ENCODE measurements at places on chromosomes 12 and 14.
A peak's percentile ranks its signal among the peaks of the same experiment; 100 is the strongest.

GRCh38 chr12:4115570-4115969, 158.0 kb upstream of the CCND2 start:
- DNase-seq: peak; percentile 37

GRCh38 chr12:47944685-47945340, 18.6 kb upstream of the TMEM106C start:
- DNase-seq: no peak

DNA sequence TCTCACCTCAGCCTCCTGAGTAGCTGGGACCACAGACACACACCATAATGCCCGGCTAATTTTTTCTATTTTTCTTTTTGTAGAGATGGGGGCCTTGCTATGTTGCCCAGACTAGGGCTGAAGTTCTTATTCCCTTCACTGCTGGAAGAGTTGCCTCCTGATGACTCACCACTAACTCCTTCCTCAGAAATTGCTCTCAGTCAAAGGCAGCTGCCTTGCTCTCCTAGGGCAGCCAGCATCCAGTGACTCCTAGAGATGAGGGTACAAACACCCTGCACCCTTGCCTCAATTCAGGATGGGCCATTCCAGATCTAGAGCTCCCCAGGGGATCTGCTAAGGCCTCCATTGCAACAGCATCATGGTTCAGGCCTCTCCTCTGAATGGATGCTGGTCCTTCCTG, 54.0 kb upstream of the RASSF8 start:
- DNase-seq: no peak

DNA sequence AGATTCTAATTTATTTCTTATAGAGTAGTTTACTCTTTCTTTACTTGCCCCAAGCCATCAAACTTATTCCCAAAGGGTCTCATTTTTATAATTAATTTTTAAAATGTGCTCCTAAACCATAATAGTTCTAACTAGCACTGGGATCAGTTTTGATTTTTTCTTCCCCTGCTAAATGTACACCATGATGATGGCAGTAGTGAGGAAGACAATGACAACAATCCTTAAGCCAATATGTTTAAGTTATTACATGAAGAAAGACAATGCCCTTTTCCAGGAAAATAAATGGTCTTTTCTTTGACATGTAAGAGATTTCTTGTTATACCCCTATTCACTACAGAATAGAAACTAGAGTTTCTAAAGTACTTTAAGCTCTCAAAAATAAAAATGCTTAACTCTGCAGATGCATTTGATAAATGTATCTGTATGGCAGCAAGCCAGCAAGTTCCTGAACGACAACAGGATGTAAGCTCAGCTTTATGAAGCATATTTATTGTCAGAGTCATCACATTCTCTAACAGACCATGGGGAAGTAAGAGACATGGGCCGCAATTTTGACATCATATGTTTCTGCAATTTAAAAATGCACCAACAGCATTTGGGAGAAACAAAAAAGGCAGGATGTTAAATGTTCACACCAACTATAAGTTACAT, 36.0 kb upstream of the SNX6 start:
- peak; percentile 52 for DNase-seq

DNA sequence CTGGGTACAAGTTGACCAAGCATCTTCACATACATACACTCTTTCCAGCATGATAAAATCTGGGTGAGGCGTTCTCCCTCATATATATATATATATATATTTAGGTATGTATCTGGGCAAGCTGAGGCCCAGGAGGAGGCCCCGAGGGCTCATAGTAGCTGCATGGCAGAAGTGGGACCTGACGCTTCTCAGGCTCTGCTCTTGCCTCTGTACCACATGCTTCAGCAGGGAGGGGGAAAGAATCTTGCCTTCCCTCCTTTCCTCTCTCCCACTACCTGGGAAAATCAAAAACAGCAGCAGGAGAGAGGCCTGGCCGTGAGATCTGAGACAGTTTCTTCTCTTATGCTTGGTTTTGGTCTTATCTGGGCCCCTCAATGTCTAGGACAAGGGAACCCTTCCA, 9.2 kb downstream of the PPP1R1A start:
- peak; percentile 22 for DNase-seq

- peak; percentile 82 for DNase-seq
These were observed at the start of gene SCNN1A for GRCh38 chr12:6375269-6376078. Gene SCNN1A, minus strand, starts transcription at chr12:6375563. Its CDS starts 780 bp downstream, at chr12:6374783.

GRCh38 chr12:60100160-60100559, 504.3 kb downstream of the SLC16A7 start:
- no peak for DNase-seq

DNA sequence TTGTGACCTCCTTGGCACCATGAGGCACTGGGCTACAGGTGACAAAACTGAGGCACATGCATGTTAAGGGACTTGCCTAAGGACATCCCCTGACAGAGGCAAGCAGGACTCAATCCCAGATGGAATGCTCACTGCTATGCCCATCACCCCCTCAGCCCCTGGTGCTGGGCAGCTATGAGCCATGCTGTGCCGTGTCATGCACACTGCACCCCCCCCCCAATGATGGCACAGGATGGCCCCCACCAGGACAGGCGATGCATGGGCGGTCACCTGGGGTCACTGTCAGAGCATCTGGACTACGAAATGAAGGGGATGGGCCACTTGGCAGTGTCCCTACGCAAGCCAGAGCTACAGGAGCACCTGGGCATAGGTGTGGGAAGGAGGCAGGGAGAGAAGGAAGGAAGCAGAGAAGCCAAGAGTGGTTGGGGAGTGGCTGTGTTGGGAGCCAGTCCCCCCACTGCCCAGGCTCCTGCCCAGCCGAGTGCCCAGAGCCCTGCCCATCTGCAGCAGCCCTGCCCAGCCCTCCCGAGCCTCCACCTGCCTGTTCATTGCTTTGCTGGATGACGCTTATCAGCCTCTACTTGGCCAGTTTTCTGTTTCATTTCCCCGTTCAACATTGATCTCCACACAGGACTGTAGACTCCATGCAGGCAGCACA, 84.9 kb upstream of the DIO3 start:
- DNase-seq: no peak

GRCh38 chr12:47102845-47103651, 23.3 kb upstream of the AMIGO2 start:
- DNase-seq: no peak

GRCh38 chr12:52648012-52648550, 3.9 kb downstream of the KRT2 start:
- no peak for DNase-seq

GRCh38 chr12:62210422-62210821, 49.8 kb upstream of the USP15 start:
- DNase-seq: peak; percentile 35

DNA sequence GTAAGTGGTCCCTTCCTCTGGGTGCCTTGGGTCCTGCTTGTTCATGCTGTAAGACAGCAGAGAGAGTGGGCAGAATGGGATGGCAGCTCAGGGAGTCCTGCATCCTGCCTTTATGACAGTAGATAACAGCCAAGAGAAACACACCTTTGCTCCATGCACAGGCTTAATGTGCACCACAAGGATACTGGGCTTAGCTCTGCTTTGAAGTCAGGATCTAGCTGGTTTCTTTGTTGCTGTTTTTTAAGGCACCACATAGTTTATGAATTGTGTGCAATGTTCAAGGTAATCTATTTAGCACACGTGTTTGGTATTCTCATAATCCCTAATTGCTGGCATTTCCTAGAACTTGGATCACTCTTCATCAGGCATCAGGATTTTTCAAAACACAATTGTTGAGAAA, 239.5 kb upstream of the DCN start:
- no peak for DNase-seq

GRCh38 chr14:92384461-92385133, 61.6 kb downstream of the SLC24A4 start:
- DNase-seq: no peak

DNA sequence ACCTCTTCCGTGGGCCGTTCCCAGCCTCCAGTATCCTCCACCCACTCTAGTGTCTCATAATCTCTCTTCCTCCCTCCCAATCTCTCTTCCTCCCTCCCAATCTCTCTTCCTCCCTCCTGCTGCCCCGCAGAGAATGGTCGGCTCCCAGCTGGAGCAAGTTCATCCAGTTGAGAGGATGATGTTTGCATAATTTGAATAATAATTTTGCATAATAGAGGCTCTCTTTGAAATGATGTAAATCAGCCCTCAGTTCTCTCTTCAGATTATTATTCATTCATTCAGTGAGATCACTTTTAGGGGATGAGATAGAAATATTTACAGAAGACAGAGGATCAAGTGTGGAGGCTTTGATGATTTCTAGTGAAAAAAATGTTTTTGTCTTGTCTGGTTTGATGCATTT, 125.0 kb downstream of the PTPN11 start:
- DNase-seq: no peak

- peak; percentile 35 for DNase-seq
These were observed 192.2 kb downstream of the TMTC3 start for GRCh38 chr12:88334271-88334670.

- DNase-seq: no peak
These were observed 201.7 kb upstream of the PLXNC1 start for GRCh38 chr12:93946542-93947150.

GRCh38 chr14:25034803-25035681, 14.9 kb downstream of the STXBP6 start:
- DNase-seq: no peak

DNA sequence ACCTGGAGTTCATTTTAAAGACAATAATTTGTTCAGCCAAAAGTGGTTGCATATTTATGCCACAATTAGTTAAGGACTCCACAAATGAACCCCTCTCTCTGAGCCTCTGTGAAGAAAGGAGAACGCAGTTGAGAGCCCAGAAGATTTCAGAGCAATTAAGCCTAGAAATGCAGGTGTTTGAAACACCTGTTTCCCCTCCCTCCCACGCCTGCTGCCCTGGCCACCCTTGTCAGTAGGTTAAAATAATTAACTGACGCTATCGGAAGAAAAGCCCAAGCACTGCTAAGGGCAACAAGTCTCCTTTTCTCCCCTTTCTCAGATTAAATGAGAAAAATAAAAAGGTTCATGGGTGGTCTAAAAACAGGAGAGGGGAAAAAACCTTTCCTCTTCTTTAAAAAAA, 99.2 kb downstream of the PPM1A start:
- DNase-seq: no peak

DNA sequence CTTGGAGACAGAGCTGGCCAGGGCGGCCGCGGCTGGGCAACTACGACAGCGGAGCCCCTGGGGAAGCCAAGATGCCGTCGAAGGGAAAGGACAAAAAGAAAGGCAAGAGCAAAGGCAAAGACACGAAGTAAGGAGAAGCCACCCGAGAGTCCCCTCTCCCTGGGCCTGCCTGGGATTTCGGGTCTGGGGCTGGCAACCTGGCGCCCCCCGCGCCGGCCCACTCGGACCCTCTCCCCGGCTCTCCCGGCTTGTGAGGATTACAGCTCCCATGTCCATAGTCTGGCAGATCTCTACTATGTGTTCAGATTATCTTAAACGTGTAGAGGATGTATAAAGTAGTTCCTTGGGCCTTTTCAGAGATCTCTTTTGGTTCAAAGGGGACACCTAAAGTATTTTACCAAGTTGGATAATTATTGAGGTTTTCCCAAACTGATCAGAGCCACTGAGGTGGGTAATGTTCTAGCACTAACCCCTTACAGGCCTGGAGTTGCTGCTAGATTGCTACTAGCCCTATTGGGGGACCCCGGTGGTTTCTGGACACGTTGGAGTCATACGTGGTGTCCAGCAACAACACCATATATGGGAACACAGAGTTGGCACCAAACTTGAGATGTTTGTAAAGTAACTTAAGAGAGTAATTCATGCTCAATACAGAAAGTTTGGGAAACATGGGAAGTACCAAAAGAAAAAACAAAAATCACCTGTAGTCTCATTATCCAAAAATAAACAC, 424 bp downstream of the BBOF1 start:
- DNase-seq: no peak

DNA sequence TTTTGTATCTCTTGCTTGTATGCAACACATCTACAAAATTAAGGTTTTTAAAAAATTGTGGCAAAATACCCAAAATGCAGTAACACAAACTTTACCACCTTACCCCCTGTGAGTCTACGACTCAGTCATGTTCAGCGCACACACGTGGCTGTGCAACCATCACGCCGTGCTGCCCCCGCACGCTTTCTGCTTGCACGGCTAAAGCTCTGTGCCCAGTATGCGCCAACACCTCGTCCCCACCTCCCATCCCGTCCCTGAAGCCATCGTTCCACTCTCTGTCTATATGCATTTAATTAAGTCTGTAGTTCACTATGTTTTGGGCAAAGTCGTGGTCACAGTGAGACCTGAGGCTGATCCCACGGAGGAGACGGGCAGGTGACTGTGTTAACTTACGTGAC, 36.4 kb downstream of the FZD10 start:
- DNase-seq: no peak

- DNase-seq: no peak
These were observed 167.9 kb downstream of the PAX9 start for GRCh38 chr14:36829547-36829946.

- DNase-seq: peak; percentile 26
These were observed 183.6 kb upstream of the SLC38A2 start for GRCh38 chr12:46556105-46556559.

GRCh38 chr12:107448198-107448597, 237.4 kb upstream of the PWP1 start:
- DNase-seq: no peak

GRCh38 chr12:93514853-93515252, 47.5 kb downstream of the MRPL42 start:
- no peak for DNase-seq

DNA sequence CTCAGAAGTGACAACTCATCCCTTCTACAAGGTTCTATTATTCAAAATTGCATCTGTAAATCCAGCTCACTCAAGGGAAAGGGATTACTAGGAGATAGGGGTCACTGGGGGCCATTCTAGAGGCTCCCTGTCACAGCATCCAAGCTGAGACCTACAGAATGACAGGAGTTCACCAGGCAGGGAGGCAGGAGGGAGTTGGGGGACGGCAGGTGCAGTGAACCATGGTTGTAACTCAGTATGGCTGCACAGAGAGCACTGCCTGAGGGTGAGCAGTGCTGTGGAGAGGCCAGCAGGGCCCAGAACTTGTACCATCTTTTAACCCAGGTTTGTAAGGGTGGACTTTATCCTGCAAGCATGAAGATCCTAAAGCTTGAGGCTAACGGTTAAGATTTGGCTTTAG, 37.9 kb upstream of the SINHCAF start:
- DNase-seq: peak; percentile 67

DNA sequence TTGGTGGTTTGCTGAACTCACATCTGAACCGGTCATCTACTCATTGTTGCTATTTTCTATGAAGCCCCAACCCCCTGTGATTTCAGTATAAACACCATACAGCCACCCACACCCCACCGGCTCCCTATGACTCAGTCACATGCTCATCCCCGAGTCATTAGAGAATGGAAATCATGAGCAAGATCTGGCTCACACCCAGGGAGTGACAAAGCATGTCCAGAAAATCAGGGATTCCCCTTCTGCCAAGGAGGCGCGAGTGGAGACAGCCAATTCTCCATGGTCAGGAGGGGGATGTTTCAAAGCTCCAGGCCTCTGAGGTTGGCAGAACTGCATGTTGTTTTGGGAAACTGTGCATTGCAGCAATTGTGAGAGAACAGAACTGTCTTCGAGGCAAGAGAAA, 657.5 kb upstream of the TBX3 start:
- DNase-seq: peak; percentile 13

DNA sequence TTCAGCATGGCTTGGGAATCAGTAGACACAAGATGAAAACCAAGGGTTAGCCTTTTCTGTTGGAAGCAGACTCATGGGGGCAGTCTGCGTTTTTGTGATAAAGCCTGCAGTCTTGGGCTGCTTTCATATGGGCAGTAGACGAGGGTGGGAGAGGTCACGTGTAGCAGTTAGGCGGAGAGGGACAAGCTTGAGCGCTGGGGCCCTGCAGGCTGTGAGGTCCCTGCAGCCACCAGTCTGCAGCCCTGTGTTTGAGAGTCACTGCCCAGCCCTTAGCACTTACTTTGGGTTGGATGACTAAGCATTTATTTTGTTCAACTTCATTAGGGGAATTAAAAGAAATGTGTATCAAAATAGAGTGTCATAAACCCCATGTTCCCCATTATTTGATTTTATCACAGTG, 37.2 kb downstream of the EP400 start:
- no peak for DNase-seq

- no peak for DNase-seq
These were observed 14.7 kb downstream of the GPR68 start for GRCh38 chr14:91229743-91230200.
